ENCODE measurements at places on chromosomes 12 and 14.
A peak's percentile ranks its signal among the peaks of the same experiment; 100 is the strongest.

DNA sequence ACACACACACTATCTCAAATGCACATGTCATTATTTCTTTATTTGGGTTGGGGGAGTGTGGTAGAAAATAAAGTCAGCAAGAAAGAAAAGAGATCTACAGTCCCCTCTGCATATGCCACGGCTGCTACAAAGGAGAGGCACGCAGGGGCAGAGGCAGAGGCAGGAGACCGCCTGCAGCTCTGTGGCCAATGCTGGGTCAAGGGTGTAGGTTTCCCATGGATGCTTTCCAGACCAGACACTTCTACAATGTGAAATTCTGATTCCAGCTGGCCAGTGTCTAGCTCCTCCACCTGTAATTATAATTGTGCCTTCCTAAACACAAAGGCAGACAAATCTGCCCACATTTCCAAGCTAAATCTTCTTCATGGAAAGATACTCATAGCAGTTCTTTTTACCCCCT, 19.2 kb downstream of the VPS37B start:
- no peak for ATAC-seq

DNA sequence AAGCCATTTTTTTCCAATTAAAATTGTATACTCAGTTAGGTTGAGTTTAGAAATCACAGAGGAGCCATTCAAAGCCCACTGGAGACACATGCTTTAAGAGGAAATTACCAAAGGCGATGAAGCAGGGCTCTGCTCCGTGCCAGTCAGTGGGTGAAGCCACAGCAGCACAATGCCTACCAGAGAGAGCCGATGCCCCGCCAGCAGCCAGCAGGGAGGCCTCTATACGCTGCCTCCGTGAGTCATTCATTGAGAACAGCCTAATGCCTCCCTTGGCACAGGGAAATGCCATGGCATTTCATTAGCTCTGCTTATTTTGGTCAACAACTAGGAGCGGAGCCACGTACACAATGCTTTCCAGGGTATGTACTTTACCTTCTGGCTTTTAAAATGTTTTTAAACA, 197.8 kb upstream of the FRMD6 start:
- peak; percentile 94 for ATAC-seq

DNA sequence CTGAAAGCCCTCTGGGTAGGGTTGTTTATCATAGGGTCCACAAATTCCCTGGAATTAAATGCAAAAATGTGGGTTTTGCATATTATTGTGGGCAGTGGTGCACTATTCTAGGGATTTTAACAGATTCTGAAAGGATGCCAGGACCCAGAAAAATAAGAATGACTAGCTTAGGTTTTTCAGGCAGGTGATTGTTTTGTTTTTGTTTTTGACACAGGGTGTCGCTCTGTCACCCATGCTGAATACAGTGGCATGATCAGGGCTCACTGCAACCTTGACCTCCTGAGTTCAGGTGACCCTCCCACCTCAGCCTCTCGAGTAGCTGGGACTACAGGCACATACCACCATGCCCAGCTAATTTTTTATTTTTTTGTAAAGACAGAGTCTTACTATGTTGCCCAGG, 19.2 kb downstream of the GALNT6 start:
- no peak for ATAC-seq

DNA sequence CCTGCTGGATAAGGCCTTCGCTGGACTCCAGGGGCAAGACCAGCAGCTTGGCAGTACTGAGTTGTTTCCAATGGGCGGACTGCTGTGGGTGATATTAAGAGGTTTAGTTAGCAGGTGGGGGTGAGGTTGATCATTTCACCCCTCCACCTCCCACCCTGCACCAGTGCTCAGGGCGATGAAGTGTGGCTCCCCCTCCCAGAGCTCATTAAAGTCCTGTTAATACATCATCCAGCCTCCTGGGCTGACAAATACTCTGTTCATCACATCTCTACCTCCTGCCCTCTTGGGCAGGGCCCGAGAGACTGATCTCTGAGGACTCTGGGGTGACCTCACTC, 2.4 kb upstream of the FIGNL2 start:
- no peak for ATAC-seq

DNA sequence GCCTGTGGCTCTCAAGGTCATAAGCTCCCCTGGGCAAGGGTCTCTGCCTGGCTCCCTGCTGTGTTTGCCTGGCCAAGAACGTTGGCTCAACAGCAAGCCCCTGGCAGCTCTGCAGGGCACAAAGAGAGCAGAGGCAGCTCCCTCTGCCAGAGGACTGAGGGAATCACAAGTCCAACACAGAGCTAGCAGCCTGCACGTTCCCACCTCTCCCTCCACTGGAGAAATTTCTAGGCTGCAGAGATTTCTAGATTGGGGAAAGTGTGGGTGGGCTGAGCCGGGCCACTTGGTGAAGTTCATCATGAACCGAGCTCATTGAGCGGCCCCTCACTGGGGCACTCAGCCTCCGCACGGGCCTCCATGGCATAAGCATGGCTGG, 19.8 kb downstream of the ZFYVE21 start:
- ATAC-seq: no peak

Data from SK-N-SH treated with all-trans-retinoic acid at 6 μM for 48 hours (cell line).